Activated CD4-positive, alpha-beta memory T cell treated with anti-CD3 and anti-CD28 coated beads, Interleukin-2, amount 10 ng/mL, durations not matched to agents 7 days and 5 days (primary cell): ENCODE measurements at places on chromosomes 7 and 10. TPM values are rescaled to one million over a fixed set of nuclear protein-coding genes. Genes with fewer than 3 reads are reported as not detected.

GRCh38 chr10:54796881-54797280, 4.2 kb downstream of the PCDH15 start:
- H3K36me3 ChIP-seq: no peaks in the 10 kb centered on the region
- no peak overlapping the region for H3K27ac ChIP-seq
- no peaks in the 10 kb centered on the region for H3K27me3 ChIP-seq
- H3K4me1 ChIP-seq: no peaks in the 10 kb centered on the region
- no peak for DNase-seq
- no peak overlapping the region for H3K4me3 ChIP-seq

GRCh38 chr10:7185367-7185690, 225.5 kb downstream of the SFMBT2 start:
- H3K4me1 ChIP-seq: peaks cover 10% of the 10 kb centered on the region
- no peak for DNase-seq
- H3K27me3 ChIP-seq: no peaks in the 10 kb centered on the region
- H3K36me3 ChIP-seq: peaks cover 53% of the 10 kb centered on the region

DNA sequence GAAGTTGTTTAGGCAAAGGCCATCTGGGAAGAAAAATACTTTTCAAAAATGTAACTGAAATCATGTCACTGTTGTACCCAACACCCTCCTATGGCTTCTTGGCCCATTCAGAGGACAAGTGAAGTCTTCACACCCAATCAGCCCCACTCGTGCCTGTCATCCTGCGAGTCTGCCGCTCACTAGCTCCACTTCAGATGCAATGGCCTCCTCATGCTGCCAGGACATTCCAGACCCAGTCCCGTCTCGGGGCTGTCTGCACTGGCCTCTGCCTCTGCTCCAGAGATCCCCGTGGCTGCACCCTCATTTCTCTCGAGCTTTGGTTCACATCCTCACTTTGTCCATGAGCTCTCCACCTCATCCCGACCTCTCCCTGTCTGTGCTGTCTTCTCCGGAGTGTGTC, 227.1 kb downstream of the KCNMA1 start:
- H3K4me1 ChIP-seq: no peaks in the 10 kb centered on the region
- H3K36me3 ChIP-seq: no peaks in the 10 kb centered on the region
- H3K27me3 ChIP-seq: no peaks in the 10 kb centered on the region
- no peak overlapping the region for H3K4me3 ChIP-seq
- H3K27ac ChIP-seq: no peak overlapping the region

DNA sequence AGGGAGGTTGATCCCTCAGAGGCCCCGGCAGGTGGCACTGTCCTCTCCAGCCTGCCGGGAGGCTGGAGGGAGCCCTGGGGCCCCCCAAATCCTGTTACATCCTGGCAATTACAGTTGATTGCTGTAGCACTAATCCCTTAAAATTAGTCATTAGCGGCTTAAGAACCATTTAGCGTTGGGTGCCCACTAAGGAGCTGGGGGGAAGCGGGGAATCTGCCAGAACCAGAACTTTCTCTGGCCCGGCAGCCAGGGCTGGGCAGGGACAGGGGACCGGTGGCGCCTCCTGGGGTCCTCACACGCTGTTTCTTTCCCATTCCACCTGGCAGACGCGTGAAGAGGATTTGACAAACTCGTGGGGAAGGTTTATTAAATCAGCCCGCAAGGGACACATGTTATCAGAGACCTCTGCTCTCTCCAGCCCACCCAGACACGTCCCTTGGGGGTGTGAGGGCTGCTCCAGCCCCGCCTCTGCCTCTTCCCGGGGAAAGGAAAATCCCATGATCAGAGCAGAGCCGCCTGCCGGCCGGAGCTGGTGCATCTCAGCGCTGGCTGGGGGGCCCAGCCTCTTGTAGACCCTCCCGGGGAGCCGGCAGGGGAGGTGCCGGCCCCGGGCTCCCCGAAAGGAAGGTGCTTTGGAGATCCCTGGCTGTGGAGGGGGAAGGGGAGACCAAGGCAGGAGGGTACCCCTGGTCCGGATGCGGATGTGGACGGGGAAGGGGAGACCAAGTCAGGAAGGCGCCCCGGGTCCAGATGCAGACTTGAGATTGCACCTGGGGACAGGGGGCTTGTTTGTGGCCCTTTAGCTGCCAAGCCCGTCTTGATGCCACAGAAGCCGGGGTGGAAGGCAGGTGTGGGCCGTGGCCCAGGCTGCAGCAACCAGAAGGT, 142.7 kb downstream of the ELFN1 start:
- no peak for DNase-seq
- no peaks in the 10 kb centered on the region for H3K36me3 ChIP-seq
- no peaks in the 10 kb centered on the region for H3K27me3 ChIP-seq
- H3K4me1 ChIP-seq: no peaks in the 10 kb centered on the region
- no peak overlapping the region for H3K4me3 ChIP-seq
- H3K27ac ChIP-seq: no peak overlapping the region

DNA sequence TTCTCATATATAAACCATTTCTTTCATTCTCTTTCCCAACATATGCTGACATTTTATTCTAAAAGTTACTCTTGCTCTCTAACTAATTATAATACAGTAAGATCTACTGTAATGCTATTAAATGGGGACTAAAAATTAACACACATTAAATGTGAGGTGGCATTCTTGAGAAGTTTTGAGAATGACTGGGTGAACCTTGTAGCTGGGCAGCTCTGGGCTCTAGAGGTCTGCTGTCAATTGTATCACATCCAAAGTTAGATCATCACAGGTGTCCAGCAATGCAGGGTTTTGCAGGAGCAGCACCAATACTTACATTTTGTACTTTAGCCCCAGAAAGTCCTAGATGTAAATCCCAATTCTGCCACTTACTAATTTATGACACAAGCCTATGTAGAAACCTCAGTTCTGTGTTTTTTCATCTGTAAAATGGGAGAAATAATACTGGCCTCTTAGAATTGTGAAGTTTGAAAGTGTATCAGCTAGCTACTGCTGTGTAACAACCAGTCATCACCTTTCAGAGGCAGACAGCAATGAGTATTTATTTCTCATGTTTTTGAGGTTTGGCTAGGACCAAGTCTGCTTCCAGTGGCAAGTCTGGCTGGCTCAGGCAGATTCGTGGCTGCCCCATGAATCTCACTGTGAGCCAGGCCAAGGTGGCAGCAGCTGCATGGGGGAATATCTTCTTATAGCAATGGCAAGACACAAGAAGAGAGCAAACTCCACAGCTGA, 79.6 kb upstream of the EMX2 start:
- no peaks in the 10 kb centered on the region for H3K36me3 ChIP-seq
- no peaks in the 10 kb centered on the region for H3K27me3 ChIP-seq
- H3K27ac ChIP-seq: no peak overlapping the region
- DNase-seq: no peak
- no peaks in the 10 kb centered on the region for H3K4me1 ChIP-seq

FXYD4 gene
- total RNA-seq: not detected

DNA sequence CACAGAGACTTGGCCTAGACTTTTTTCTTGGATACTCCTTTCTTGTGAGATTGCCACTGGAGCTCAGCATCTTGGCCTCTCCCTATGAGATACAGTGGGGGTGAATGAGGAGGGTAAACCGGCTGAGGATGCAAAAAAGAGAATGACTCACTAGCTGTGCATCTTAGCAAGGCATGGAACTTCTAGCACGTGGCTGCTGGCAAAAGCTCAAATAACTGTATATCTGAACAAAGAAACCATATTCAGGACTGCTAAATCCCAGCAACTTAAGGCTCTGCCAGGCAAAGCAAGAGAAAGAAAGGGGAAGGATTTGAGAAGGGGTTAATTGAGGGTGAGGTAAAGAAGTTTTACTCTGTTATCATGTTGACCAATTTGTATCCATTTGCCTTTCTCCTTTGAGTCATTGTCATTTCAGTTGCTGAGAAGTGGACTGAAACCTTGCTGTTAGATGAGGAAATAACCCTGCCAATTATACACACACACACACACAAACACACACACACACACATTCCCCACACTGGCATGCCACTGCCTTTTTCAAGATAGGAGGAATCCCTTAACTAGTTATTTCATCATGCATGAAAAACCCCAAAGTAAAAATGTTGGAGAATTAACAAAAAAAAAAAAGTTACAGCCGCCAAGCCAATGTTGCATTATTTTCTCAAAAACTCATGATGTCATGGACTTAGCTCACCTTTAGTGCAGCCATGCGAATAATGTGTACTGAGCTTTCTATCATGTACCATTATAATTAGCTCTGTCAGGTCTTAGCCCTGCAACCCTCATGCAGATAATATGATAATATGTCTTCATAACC, 997.3 kb downstream of the LRMDA start:
- no peaks in the 10 kb centered on the region for H3K4me1 ChIP-seq
- no peak overlapping the region for H3K27ac ChIP-seq
- no peak for DNase-seq
- H3K27me3 ChIP-seq: no peaks in the 10 kb centered on the region

- DNase-seq: no peak
- H3K36me3 ChIP-seq: peaks cover 4% of the 10 kb centered on the region
- peaks cover 29% of the 10 kb centered on the region for H3K27me3 ChIP-seq
- H3K27ac ChIP-seq: no peak overlapping the region
These were observed 4.4 kb upstream of the BICC1 start for GRCh38 chr10:58508316-58508715.

DNA sequence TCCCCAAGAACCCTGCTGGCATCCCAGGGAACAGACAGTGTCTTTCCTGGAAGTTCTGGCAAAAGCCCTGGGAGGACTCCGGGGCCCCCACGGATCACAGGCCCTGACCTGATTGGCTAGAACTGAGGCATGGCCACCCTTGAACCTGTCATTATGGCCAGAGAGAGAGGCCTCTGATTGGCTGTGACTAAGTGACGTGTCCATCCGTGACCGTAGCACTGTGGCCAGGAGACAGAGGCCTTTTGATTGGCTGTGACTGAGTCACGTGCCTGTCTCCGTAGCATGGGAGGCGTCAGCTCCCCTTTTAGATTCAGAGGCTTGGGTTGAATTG, 163.8 kb downstream of the RGS10 start:
- no peak overlapping the region for H3K4me3 ChIP-seq
- H3K27me3 ChIP-seq: no peaks in the 10 kb centered on the region
- DNase-seq: no peak
- peaks cover 31% of the 10 kb centered on the region for H3K36me3 ChIP-seq
- H3K4me1 ChIP-seq: peaks cover 16% of the 10 kb centered on the region
- H3K27ac ChIP-seq: no peak overlapping the region

DNA sequence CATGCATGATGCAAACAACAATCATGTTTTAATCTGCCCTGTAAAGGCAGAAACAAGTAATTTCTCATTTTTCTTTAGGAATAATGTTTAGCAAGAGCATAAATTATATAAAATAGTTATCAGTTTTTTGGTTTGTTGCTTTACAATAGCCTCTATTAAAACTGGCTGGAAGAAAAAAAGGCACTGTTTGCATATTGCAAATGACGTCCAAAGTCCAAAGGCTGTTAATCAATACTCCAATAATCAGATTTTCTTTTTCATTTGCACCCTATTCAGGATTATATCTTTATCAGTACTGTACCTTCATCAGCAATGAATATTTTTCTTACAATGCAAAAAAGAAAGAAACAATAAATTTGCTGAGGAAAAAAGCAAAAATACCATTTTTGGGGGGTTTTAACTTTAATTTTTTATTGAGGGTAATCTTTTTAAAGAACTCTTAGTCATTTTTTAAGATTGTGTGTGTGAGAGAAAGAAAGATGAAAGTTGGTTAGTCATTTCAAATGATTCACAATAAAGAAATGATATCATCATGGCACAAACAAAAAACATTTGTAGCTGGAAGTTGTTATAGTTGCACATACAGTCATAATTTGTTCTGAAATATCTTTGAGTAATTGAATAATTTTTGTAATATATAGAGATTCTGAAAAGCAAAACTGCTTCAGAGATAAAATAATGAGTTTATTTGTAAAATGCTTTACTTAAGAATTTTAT, 44.4 kb upstream of the AKR1C2 start:
- no peaks in the 10 kb centered on the region for H3K36me3 ChIP-seq
- H3K4me3 ChIP-seq: no peak overlapping the region
- H3K27me3 ChIP-seq: no peaks in the 10 kb centered on the region
- DNase-seq: no peak
- no peaks in the 10 kb centered on the region for H3K4me1 ChIP-seq

DNA sequence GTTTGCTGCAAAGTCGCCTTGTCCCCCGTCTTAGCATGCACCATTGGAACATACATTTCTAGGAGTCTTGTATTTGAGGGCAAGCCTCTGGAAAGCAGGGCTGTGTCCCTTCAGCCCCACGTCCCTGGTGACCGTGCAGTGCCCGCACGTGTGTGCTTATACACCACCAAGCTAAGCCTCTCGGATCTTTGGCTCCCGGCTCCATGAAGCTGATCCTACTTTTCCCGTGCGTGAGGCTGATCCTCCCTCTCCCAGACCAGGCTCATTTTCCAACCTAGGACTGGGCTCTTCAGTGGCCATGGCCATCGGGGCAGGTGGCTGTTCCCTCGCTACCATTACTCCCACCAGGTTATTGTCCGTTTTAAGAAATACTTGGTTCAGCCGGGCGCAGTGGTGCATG, 14.3 kb downstream of the MDH2 start:
- no peak overlapping the region for H3K27ac ChIP-seq
- H3K4me3 ChIP-seq: no peak overlapping the region
- peaks cover 8% of the 10 kb centered on the region for H3K4me1 ChIP-seq
- peaks cover 84% of the 10 kb centered on the region for H3K36me3 ChIP-seq
- DNase-seq: no peak
- no peaks in the 10 kb centered on the region for H3K27me3 ChIP-seq

GRCh38 chr10:31650010-31650409, 278.6 kb downstream of the ARHGAP12 start:
- H3K4me1 ChIP-seq: no peaks in the 10 kb centered on the region
- no peak overlapping the region for H3K27ac ChIP-seq
- no peak overlapping the region for H3K4me3 ChIP-seq
- peaks cover 11% of the 10 kb centered on the region for H3K27me3 ChIP-seq
- no peak for DNase-seq

DNA sequence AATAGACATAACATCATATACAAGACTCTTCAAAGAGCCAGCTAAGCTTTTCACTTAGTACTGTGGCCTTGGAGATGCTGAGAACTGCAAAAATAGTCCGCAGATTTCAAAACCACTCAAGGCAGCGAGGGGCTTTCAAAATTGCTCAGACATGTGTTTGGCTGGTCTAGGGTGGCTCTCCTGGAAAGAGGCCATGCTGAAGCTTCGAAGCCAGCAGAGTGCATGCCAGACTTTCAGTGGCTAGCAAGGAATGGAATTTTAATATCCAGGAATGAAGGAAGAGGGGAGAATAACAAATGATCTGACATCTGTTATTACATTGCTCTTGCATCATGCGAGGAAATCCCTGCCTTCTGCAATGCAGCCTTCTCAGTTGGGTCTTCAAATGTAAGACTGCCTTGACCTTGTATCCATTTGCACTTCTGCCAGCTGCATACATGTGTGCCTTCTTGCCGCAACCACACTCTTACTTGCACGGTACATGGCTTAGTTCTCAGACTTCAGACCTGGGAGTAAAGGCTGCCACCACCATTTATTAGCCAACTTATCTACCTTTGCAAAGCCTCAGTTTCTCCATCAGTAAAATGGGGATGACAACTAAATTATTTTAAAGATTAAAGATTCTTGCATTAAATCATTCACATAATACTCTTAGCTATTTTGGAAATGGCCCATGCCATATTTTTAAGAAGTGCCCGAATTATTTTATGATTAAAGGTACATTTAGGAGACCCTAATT, 55.9 kb downstream of the ITIH5 start:
- no peaks in the 10 kb centered on the region for H3K4me1 ChIP-seq
- H3K36me3 ChIP-seq: no peaks in the 10 kb centered on the region
- no peak overlapping the region for H3K4me3 ChIP-seq
- peaks cover 7% of the 10 kb centered on the region for H3K27me3 ChIP-seq
- H3K27ac ChIP-seq: no peak overlapping the region

GRCh38 chr10:67735430-67735829, 39.4 kb upstream of the CTNNA3 start:
- no peak overlapping the region for H3K4me3 ChIP-seq
- H3K4me1 ChIP-seq: peaks cover 2% of the 10 kb centered on the region
- DNase-seq: no peak
- H3K36me3 ChIP-seq: no peaks in the 10 kb centered on the region
